ENCODE measurements at places on chromosomes 11 and 22. TPM values are rescaled to one million over a fixed set of nuclear protein-coding genes. Genes with fewer than 3 reads are reported as not detected.

The SSTR3 gene
- 16.2 TPM for total RNA-seq

DNA sequence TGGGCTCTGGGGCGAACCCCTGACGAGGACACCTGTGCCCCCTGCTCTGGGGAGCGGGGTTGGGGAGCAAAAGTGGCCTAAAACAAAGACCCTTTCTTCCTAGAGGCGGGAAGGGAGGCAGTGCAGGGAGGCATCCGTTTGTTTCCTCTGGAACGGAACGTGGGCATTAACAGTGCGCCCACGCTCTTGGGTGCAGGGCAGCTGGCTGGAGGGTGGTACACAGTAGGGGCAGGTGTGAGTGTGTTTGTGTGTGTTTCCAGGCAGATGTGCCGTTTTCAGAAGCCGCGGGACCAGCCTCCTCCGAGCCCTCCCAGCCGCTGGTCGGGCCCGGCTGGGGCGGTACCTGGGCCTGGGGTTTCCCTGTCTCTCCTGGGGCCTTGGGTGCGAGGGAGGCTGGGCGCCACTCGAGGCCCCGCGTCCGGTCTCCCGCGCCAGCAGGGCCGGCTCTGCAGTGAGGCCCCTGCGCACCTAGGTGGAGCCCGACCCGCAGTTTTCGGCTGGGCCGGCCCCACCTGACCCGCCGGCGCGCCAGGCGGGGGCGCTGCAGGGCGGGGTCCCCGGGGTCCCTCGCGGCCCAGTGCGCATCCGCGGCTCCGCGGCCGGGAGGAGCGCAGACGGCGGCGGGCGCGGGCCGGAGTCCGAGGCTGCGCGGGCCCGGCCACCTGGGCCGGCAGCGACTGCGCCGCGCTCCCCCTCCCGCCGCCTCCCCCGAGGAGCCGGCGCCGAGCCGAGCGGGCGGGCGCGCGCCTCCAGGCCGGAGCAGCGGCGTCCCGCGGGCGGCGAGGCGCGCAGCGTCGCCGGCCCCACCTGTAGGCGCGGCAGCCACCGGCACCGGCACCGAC lies 1252.7 kb downstream of the BRD1 start:
- ATAC-seq = peak; percentile 34

- peak; percentile 4 for ATAC-seq
These were observed 831 bp upstream of the TMEM135 start for GRCh38 chr11:87036756-87037449.

The ZBED4 gene
- 28.5 TPM for total RNA-seq

- no peak for ATAC-seq
These were observed 12.1 kb downstream of the PPM1F start for GRCh38 chr22:21940521-21940920.

GRCh38 chr11:117816846-117817367 lies 7.6 kb downstream of the FXYD2 start:
- ATAC-seq = no peak

DNA sequence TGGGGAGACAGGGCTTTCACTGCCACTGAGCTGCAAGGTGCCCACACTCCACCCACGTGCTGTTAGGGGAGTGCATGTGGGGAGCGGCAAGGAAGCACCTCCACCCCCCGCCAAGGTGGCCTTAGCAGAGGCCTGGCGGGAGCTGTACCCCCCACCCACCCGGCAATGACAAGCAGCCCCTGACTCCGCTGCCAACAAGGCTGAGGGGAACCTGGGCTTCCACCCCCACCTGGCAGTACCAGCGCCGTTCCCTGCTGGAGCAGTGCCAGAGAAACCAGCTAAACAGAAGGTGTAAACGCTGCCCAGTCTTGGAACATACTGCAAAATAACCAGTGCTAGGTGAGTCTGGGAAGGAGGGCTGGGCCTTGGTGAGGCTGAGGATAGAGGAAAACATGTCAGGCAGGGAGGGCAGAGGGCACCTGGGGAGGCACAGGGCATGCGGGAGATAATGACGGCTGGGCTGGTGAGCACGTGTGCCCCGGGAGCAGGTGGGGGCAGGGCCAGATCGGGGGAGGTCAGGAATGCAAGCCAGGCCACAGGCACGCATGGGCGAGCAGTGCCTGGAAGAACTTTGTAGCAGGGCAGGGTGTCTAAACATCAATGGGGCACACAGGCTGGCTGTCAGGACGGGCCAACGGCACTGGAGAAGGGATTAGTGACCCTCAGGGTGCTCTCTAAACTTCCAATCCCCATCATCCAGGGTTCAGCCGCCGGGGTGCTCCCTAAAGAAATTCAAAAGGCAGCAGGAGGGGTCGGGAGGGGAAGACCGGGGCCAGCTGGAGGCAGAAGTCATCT lies 6.6 kb downstream of the CERK start:
- no peak for ATAC-seq

The KCTD14 gene
- total RNA-seq = not detected

GRCh38 chr11:17572359-17572690 lies 25.3 kb downstream of the OTOG start:
- ATAC-seq = no peak

GRCh38 chr11:76380159-76380976 lies 564 bp downstream of the THAP12 start:
- peak; percentile 79 for ATAC-seq

- no peak for ATAC-seq
These were observed 1.2 kb downstream of the ALDH3B1 start for GRCh38 chr11:68011051-68011943.

Data from activated T-helper 17 cell treated with anti-CD3 and anti-CD28 coated beads, Interleukin-2, amount 50 U/mL, for 72 hours (primary cell).